Epithelial cell of prostate (primary cell): ENCODE measurements at places on chromosomes 3 and 15.
A peak's percentile ranks its signal among the peaks of the same experiment; 100 is the strongest.

DNA sequence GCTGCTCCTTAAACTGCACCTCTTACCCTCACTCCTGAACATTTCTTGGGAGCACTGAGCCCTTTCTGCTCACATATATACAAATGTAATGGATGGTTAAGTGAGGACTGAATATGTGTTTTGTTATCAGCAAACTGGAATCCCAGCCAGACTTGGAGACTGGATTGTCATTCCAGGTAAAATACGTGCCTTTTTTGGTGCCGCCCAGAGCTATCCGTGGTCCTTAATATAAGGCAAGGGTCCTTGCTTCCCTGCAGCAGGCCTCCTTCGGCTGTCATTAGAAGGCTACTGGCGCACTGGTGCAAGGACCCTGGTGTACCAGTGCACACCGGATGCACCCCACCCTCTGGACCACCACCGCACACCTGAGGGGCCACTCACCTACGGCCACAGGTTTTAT is 1.1 kb upstream of the GABRB3 start:
- no peak for DNase-seq

- no peak for DNase-seq
These were observed 624 bp downstream of the BRK1 start for GRCh38 chr3:10116138-10116460.

- no peak for DNase-seq
These were observed 1.2 kb downstream of the UBP1 start for GRCh38 chr3:33438881-33439545.

DNA sequence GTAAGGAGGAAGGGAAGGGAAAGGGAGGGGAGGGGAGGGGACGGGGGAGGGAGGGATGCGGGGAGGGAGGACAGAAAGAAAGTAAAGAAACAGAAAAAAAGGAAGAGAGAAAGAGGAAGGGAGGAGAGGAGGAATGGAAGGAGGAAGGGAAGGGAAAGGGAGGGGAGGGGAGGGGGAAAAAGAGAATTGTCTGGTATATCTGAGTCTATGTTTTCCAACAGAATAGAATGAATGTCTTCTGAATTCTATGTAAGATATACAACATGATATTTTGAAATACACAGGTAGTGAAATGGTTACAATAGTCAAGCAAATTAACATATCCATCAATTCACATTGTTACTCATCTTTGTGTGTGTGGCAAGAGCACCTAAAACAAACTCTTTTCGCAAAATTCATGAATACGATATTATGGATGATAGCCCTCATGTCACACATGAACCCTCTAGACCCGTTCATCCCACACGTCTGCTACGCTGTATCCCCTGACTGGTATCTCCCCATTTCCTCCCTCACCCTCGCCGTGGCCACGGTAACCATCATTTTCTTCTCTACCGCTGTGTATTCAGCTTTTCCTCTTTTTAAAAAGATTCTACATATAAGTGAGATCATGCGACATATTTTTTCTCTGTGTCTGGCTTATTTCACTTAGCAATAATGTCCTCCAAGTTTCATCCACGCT is 168.9 kb downstream of the XXYLT1 start:
- DNase-seq = no peak

DNA sequence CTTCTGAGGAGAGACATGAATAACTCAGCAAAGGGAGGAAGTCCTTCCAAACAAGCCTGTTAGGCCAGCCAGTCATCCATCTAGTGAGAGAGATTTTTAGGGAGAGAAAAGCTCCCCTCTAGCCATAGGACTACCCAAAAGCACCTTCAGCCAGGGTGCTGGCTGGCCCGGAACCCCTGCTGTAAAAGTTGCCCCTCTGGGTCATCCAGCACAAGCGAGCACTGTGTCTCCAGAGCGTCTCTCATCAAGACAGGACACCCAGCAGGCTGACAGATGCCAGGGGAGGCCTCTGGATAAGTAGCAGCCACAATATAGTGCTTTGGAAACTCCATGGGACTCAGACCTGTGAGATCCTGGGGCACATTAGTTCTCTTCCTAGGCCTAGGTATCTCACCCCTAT is 24.5 kb downstream of the ANXA2 start:
- no peak for DNase-seq

- no peak for DNase-seq
These were observed 5.4 kb upstream of the THSD4 start for GRCh38 chr15:71109905-71110304.

- no peak for DNase-seq
These were observed 5.8 kb downstream of the TTC21A start for GRCh38 chr3:39113291-39113690.

DNA sequence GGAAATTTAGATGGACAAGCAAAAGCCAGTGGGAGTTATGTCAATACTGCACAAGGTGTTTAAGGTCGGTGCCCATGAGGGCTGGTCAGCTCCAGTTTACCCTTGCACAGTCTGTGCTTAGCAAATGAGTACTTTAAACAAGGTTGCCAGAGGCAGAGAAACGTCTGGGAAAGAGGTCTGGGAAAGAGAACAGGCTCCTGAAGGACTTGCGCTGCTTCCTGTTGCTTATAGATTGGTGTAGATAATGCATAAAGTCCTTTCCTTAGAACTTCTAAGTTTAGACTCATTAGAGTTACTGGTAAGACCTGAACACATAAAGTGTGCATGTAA is 162.6 kb upstream of the P2RY1 start:
- no peak for DNase-seq

DNA sequence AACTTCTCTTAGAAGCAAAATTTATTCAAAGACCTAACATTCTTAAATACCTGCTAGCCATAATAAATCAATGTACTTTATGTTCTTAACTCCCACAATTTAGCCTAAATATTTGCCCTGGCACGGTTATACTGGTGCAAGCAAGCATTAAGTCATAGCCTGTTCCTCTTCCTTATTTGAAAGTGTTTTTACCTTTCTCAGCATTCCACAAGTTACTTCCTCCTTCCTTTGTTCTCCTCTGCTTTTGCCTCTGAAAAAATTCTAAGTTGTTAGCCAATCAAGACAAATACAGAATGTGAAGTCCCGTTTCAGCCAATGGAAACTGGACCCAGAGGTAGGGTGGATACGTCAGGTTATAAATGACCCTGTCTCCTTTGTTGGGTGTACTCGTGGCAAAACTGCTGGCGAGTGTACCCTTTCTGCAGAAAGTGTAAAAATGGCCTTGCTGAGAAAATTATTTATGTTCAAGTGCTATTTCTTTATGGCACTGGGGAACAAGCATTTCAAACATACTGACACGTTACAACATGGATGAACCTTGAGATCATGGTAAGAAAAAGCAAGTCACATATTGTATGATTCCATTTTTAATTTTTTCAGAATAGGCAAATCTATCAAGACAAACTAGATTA is 3.1 kb upstream of the TATDN2 start:
- no peak for DNase-seq

DNA sequence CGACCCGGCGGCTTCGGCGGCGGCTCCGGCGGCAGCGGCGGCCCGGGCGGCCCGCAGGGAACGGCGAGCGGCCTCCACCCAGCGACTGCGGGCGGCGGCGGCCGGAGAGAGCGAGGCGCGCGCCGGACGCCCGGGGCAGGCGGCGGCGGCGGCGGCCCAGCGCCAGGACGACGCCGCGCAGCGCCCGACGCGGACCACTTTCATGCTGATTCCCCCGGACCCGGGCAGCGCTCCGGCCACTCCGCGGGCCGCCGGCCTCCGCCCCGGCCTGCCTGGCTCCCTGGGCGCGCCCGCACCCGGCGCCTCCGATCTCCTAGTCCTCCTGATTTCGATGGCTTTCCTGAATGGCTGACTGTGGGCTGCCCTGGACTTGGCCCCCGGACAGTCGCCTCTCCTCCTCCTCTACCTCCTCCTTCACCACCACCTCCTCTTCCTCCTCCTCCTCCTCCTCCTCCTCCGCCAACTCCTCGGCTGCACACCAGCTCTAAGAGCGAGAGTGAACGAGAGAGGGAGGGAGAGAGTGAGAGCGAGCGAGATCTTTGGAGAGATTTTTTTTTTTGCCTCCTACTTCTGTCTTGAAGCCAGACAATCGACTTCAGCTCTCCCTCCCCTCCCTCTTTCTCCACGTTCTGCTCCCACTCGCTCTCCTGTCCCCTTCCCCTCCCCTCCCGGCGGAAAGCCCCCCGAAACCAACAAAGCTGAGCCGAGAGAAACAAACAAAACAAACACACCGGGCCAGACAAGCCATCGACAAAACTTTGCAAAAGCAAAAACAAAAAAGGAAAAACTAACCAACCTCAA is 844 bp downstream of the NR2F2 start:
- DNase-seq = no peak

GRCh38 chr3:132681421-132681820 is 21.3 kb downstream of the UBA5 start:
- DNase-seq = no peak

GRCh38 chr3:30518872-30519271 is 87.5 kb upstream of the TGFBR2 start:
- no peak for DNase-seq

- DNase-seq = peak; percentile 26
These were observed 108.3 kb upstream of the CTDSPL start for GRCh38 chr3:37753428-37753827.

DNA sequence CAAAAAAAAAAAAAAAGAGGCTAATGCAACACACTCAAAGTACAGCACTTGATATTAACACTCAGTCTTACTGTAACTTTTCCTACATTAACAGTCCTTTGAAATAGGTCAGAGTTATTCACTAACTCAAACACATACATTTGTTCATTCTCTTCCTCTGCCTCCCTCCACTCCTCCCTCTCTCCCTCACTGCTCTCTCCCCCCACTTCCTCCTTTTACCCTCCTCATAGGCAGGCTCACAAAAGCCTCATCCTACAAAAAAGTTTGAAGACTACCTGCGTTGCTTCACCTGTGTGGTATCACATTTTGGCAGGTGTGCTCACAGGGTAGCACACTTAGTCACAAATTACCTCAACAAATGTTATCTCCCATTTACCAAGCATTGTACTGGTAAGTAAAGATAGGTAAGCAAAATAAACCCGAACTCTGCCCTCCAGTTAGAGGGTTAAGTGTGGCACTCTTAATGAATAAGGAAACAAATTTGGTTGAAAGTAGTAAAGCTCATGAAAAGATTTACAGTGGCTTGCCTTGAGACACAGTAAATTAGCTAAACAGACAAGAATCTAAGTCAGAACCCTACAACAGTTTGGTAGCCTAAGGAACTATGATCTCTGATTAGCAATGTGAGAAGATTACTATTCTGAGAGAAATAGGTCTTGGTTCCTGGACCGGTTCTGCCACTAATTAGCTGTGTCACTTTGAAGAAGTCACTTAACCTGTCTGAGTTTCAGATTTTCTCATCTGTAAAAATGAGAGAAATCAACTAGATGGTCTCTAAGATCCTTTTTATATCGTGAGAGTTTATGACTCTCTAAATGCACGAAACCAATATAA is 151.0 kb upstream of the MLF1 start:
- no peak for DNase-seq

DNA sequence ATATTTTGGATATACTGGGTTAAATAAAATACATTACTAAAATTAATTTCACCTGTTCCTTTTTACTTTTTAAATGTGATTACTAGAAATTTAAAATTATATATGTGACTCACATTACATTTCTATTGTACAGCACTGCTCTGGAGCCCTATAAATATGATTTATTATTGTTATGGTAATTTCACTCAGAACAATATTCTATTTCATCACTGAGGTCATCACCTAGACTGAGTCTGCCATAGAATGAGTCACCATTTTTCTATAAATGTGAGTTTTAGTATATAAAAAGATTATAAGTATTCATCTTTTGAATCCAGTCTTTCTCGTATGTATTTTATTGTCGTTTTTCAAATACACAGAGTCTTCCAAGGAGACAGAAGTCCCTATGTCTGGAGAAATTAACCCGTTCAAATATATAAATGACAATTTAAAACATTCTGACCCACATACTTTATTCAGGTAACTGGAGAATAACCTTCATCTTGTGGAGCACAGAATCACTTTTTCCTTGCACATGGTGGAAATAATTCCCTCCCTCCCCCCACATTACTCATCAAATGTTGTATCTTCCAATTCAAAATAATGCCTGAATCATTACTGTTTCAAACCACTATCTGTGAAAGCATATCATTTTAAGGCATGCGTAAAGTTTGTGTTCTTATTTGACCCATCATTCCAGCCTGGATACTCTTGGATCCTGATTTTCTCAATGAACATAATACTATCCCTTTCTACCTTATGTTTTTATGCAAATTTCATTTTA is 30.0 kb downstream of the CHST14 start:
- DNase-seq = no peak

DNA sequence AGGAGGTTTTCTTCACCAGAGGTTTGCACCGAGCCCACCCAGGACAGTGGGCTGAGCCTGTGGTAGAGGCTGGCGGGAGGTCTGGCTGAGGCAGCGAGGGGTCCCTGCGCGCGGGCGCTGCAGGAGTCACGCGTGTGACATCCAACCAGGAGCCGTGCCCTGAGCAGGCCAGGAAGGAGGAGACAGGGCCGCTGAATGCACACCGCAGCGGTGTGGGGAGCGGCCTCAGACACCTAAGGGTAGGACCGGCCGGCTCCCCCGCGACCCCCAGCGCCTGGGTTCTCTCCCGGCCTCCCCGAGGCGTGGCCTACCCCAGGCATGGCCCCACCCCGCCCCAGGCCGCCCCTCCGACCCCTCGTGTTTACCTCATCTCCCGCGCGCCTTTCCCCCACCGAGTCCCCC is 412 bp downstream of the SLC41A3 start:
- DNase-seq = no peak

DNA sequence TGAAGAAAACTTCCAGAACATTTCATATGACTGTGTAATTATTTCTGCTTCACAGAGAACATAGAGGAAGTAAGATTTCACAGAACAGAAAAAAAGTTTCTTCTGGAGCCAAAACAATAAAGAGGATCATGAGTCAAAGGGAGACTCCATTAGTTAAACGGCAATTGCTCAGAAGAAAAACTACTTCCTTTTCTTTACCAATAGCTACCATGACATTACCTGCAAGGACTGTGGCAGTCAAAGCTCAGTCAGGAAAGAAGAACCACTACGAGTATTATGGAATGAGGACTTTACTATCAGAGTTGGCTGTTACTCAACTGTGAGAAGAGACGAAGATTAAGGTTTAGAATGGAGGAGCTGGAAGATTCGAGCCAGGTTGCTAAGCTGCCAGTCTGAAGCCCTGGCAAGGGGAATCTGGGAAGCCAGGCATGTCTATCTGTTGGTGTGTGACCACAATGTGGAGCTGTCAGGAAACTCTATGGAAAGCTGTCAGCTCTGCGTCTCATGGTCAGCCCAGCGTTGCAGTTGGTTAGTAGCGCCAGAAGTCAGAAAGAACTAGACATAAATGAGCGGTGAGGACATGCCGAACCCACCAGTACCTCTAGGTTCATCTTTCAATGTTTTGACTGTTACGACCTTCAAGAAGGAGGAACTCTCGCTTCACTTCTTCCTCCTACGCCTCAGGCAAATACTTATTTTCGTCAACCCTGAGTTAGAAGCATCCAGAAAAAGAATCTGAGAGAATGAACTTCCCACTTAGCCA is 604.3 kb downstream of the FGF12 start:
- no peak for DNase-seq

DNA sequence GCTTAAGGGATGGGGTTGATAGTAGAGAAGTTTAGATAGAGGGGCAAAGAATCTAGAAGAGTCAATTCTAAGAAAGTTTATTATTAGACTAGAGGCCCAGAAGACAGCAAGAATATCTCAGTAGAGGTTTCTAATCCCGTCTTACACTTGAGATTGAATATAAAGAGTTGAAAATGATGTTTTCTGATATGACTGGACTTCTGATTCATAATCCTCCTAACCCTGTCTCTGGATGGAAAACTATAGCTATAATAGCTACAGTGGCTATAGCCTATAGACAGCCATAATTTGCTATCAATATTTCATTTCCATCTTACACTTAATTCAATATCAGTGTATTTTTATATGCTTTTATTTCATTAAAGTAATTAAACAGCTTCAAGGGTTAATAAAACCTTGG is 60.0 kb downstream of the GAP43 start:
- no peak for DNase-seq
